Stimulated activated CD8-positive, alpha-beta memory T cell treated with anti-CD3 and anti-CD28 coated beads, Interleukin-2, amount 100 ng/mL, for 1 hour (primary cell): ENCODE measurements at places on chromosomes 2 and 18.

DNA sequence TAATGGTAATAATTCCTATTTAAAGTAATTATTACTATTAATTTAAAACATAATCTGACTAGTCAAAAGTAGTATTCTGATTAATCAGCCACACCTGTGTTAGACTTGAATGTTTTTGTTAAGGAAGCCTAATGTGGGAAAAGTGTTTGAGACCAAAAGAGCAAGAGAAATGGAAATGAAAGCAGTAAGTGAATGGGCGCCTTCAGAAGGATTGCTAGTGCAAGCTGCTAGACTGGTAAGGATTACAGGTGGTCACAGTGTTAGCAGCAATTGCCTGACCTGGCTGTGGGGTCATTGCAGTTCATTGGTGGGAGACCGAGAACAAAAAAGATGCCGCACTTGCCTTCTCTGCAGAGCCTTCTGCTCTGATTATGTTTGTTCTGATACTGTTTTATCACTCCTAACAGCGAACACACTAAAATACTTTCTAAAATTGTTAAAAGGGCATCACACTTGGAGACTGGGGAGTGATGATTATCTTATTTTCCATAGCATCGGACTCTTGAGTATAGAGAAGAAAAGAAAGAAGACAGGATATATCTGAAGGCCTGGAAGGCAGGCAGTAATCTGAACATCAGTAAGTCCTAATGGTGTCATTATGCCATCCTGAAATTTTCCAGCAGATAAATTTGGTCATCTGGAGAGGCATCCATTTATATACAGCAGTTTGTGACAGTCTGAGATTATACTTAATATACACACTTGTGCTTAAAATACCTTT lies 5.8 kb downstream of the SOCS6 start:
- DNase-seq, result no peak

- no peak for DNase-seq
These were observed 441.0 kb downstream of the CPS1 start for GRCh38 chr2:210997373-210997772.

- DNase-seq, result no peak
These were observed 105.4 kb downstream of the EPHA4 start for GRCh38 chr2:221466744-221467143.

DNA sequence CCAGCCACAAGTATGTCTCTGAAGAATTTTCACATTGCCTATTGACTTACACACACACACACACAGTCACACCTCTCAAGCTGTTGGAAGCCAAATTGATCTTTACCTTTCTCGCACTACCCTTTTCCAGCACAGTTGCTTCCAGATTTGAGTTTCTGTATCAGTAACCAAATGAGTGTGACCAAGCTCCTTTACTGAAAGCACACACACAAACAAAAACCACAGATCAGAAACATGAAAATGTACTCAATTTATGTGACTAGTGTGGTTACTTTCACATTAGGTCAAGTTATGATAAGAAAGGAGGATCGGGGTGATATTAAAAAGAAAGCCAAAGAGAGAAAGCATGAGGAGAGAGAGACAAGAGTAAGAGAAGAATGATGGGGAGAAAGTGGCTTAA lies 993.9 kb upstream of the POU3F3 start:
- DNase-seq, result no peak

- DNase-seq, result no peak
These were observed 160.5 kb downstream of the SETBP1 start for GRCh38 chr18:44841221-44841620.

- DNase-seq, result no peak
These were observed 209.4 kb upstream of the SP5 start for GRCh38 chr2:170505631-170506275.

- no peak for DNase-seq
These were observed 117.4 kb downstream of the LRATD1 start for GRCh38 chr2:14749884-14750283.

GRCh38 chr2:16622399-16622968 lies 43.1 kb downstream of the CYRIA start:
- DNase-seq, result no peak

GRCh38 chr2:50749216-50749615 lies 282.7 kb downstream of the NRXN1 start:
- DNase-seq, result no peak

GRCh38 chr18:70158992-70159717 lies 46.3 kb downstream of the RTTN start:
- no peak for DNase-seq

- DNase-seq, result no peak
These were observed 349.2 kb downstream of the ADCYAP1 start for GRCh38 chr18:1253827-1254226.
